Ammon's horn (tissue), 1 donor: ENCODE measurements at places on chromosomes 7 and 10.

- no peak for DNase-seq
Measured at GRCh38 chr7:7554021-7554432, 12.7 kb upstream of the MIOS start.

DNA sequence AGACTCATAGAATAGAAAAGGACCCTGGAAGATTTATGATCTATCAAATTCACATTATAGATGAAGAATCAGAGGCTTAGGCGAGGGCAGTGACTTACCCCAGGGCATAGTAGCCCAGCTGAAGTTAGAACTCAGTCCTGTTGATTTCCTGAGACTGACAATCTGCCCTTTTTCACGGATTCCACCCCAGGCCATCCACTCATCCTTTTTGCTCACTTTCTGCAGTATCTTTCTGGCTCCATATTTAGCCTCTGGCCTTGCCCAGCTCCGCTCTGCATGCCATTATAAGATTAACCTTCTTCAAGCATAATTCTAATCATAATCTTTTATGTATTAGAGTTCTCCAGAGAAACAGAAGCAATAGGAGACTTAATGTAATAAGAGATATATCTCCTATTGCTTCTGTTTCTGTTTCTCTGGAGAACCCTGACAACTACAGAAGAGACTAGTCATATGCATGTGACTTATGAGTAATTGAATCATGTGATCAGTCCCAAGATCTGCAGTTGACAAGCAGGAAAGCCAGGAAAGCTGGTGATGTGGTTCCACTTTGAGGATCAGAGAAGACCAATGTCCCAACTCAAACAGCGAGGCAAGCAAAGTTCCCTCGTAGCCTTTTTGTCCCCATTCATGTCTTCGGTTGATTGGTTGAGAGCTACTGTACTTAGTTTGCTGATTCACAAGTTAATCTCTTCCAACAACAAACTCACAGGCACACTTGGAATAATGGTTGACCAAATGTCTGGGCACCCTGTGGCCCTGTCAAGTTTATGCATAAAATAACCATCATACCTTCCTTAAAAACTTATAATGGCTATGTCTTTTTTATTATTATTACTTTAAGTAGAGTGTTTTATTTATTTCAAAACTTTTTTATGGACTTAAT, 412.1 kb downstream of the SUGCT start:
- DNase-seq, result no peak

- DNase-seq, result no peak
Measured at GRCh38 chr7:45087301-45088145, 1.2 kb downstream of the NACAD start.

DNA sequence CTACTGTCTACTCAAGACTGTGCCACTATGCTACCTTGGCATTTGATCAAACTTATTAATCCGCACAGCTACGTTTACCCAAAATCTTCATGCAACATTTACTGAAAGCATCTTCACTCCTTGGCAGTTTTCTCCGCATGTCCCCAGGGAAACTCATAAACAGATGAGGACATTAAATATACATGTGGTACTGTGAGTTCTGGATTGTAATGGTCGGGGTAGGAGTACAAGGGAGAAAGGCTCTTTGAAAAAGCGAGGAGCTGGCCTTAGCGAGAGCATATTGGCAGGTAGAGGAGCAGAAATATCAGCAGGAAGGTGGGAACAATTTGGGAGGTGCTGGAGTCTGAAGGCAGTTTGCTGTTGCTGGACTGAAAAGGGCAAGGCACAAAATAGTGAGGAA, 107.1 kb upstream of the NOBOX start:
- DNase-seq, result no peak

DNA sequence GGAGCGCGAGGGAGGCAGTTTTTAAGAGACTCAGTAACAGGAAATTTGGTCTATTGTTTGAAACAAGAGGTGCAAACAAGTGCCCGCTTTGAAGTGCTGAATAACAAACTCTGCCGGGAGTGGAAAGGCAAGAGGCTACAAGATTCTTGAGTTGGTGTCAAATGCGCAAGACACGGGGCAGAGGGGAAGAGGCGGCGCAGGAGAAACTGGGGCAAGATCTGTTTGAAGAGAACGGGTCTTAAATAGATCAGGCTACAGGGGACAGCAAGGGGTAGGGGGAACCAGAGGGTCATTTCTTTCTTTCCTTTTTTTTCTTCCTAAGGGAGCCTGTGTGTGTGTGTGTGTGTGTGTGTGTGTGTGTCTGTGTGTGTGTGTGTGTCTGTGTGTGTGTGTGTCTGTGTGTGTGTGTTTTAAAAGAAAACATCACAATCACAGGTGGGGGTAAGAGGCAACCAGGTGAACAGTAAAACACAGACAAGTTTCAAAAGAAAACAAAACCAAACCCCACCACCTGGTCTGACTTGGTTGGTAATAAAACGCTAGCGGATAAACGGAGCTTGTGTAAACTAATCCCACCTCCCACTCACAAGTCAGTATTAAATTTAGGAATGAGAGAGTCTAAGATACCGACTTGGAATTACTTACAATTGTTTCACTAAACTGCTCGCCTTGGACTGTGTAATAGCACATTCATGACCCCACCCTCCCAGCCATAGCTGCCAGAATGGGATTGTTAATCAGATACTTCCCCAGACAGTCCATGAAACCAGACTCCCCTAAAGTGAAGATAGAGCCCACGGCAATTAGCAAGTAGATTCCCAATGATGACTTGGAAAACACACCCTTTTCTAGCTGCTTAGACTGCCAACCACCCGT, 13.1 kb upstream of the CUX1 start:
- DNase-seq, result no peak
